ENCODE measurements at places on chromosomes 6 and 20. TPM values are rescaled to one million over a fixed set of nuclear protein-coding genes. Genes with fewer than 3 reads are reported as not detected.

The SPINT4 gene
- total RNA-seq, result not detected

GRCh38 chr20:25296094-25297093 is 48.5 kb downstream of the PYGB start:
- no peaks in the 10 kb centered on the region for H3K27me3 ChIP-seq
- DNase-seq, result no peak
- no peaks in the 10 kb centered on the region for H3K36me3 ChIP-seq
- H3K27ac ChIP-seq, result peak overlapping the region; percentile 39
- peaks cover 26% of the 10 kb centered on the region for H3K4me1 ChIP-seq

DNA sequence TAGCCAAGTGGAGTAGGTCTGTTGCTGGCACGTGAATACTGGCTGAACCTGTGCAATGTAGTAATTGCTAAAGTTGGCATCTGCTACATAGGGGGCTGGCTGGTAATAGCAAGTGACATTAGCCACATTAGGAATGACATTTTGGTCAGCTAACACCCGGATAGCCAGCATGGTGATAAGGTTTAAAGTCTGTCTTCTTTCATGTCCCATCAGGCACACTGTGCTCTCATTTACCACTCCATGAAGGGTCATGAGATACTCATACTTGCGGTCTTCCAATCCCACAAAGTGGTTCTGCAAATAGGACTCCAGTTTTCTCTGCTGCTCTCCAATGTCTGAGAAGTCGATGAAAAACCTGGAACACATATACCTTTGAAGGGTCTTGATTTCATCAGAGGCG is 2.8 kb downstream of the TENT5A start:
- no peaks in the 10 kb centered on the region for H3K36me3 ChIP-seq
- H3K4me3 ChIP-seq, result no peak overlapping the region
- DNase-seq, result no peak
- no peak overlapping the region for H3K27ac ChIP-seq
- peaks cover 38% of the 10 kb centered on the region for H3K4me1 ChIP-seq
- H3K27me3 ChIP-seq, result no peaks in the 10 kb centered on the region

The ARMH2 gene
- not detected for total RNA-seq

- no peaks in the 10 kb centered on the region for H3K27me3 ChIP-seq
- no peaks in the 10 kb centered on the region for H3K36me3 ChIP-seq
- H3K4me3 ChIP-seq, result no peak overlapping the region
- no peak for DNase-seq
These were observed 273.0 kb downstream of the TFAP2A start for GRCh38 chr6:10141746-10142443.

DNA sequence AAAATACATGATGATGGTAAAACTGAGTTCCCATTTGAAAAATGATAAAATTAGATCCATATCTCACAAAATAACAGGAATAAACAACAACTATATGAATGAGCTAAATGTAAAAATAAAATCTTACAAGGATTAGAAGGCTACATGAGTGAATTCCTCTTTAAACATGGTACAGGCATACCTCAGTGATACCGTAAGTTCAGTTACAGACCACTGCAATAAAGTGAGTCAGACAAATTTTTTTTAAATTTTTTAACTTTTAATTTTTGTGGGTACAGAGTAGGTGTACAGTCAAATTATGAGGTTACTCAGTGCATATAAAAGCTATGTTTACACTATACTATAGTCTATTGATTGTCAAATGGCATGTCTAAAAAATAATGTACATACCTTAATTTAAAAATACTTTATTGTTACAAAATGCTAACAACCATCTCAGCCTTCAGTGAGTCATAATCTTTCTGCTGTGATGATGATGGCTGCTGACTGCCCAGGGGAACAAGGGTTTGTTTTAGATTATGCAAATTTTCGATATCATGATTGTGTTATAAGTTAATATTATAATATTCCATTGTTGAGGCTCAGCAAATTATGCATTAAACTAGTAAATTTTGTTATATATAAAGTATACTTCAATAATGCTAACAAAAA is 222.8 kb upstream of the RUNX2 start:
- H3K4me3 ChIP-seq, result no peak overlapping the region
- no peaks in the 10 kb centered on the region for H3K36me3 ChIP-seq
- DNase-seq, result no peak
- H3K27me3 ChIP-seq, result no peaks in the 10 kb centered on the region

- peak overlapping the region; percentile 98 for H3K27ac ChIP-seq
- no peaks in the 10 kb centered on the region for H3K36me3 ChIP-seq
- H3K27me3 ChIP-seq, result no peaks in the 10 kb centered on the region
- H3K4me3 ChIP-seq, result peak overlapping the region; percentile 99
- H3K4me1 ChIP-seq, result peaks cover 35% of the 10 kb centered on the region
- DNase-seq, result no peak
These were observed 615 bp upstream of the UBE2J1 start for GRCh38 chr6:89353118-89353556.

The FRS3 gene
- total RNA-seq, result 2.6 TPM

DNA sequence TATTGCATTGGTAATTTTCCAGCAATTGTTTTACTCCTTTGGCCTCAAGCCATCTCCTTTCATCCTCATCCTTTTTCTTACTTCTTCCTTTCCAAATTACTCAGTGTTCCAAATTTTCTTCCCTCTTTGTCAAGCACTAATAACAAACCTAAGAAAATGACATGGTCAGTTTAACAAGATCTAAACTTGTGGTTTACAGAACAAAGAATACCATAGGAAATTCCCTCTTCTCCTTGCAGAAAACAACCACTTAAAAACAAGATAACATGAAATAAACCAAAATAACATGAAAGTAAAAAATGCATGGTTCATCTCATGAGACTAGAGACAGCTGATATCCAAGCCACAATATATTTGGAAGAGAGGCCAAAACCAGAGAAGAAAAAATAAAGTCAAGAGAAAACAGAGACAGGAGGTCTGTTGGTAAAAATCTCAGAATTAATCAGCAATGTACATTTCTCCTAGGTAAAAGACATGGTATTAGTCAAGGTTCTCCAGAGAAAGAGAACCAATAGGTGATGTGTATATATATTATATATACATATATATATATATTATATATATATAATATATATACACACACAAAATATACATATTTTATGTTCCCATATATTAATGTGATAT is 51.0 kb upstream of the SENP6 start:
- DNase-seq, result no peak
- no peak overlapping the region for H3K4me3 ChIP-seq
- no peaks in the 10 kb centered on the region for H3K27me3 ChIP-seq
- no peak overlapping the region for H3K27ac ChIP-seq
- no peaks in the 10 kb centered on the region for H3K36me3 ChIP-seq

DNA sequence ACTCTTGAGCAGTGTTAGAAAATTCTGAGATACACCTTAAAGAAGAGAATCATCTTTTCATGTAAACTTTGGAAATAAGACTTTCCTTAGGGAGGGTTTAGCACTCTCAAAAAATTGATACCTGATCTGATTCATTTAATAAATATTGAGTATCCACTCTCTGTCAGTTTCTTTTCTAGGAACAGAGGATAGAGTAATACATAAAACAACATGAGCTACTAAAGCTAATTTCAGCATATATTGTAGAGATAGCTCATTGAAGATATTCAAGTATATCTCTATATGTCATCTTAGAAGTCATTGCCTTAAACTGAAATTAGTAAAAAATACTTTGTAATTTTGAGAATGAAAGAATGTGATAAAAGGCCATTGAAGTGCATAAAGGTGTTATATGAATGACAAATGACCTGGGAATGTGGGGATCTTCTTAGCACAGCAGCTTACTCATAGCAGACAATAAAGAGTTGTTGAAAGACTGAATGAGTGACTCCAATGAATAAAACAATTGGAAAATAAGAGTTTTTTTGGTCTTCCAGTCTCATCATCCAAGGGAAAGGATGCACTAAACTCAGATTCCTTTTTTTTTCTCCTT is 29.2 kb downstream of the RHAG start:
- no peaks in the 10 kb centered on the region for H3K27me3 ChIP-seq
- H3K4me1 ChIP-seq, result no peaks in the 10 kb centered on the region
- no peak for DNase-seq
- H3K4me3 ChIP-seq, result no peak overlapping the region
- no peak overlapping the region for H3K27ac ChIP-seq

DNA sequence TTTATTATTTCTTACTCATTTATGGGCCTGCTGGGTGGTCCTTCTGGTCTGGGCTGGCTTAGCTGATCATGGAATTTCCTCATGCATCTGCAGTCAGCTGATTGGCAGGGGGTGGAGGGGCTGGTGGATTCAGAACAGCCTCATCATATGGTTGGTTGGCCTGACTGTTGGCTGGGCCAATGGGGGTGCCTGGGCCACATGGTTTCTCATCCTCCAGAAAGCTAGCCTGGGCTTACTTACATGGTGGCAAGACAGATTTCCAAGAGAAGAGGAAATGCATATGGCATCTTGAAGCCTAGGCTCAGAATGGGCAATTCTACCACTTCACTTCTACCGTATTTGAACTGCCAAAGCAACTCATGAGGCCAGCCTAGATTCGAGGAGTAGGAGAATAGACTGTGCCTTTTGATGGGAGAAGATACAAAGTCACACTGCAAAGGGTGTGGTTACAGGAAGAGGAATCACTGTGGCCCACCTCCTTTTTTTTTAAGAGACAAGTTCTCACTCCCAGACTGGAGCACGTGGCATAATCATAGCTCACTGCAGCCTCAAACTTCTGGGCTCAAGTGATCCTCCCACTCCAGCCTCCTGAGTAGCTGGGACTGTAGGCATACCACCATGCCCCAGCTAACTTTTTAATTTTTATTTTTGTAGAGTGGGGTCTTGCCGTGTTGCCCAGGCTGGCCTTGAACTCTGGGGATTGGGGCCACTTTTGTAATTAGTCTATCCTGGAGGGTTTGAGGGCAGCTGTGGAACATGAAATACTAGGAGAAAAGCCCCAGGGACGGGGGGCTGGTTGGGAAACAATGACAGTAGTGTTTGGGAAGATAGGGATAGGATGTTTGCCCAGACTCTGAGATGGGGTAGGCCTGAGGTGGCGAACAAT is 47.6 kb upstream of the RNF24 start:
- H3K27ac ChIP-seq, result peak overlapping the region; percentile 49
- H3K4me1 ChIP-seq, result peaks cover 30% of the 10 kb centered on the region
- no peak for DNase-seq
- H3K36me3 ChIP-seq, result no peaks in the 10 kb centered on the region
- H3K27me3 ChIP-seq, result no peaks in the 10 kb centered on the region

The SPATS1 gene
- total RNA-seq, result not detected

- no peak overlapping the region for H3K27ac ChIP-seq
- H3K27me3 ChIP-seq, result no peaks in the 10 kb centered on the region
- H3K4me3 ChIP-seq, result no peak overlapping the region
- H3K36me3 ChIP-seq, result no peaks in the 10 kb centered on the region
These were observed 21.4 kb downstream of the CRYBG1 start for GRCh38 chr6:106381881-106382280.

Data from body of pancreas (tissue), 4 donors.